ENCODE measurements at places on chromosomes 2 and 18. TPM values are rescaled to one million over a fixed set of nuclear protein-coding genes. Genes with fewer than 3 reads are reported as not detected.

- DNase-seq = no peak
- peaks cover 15% of the 10 kb centered on the region for H3K36me3 ChIP-seq
- peaks cover 27% of the 10 kb centered on the region for H3K4me1 ChIP-seq
- H3K4me3 ChIP-seq = no peak overlapping the region
- H3K27ac ChIP-seq = no peak overlapping the region
Measured at GRCh38 chr18:23845988-23846630, 156.9 kb downstream of the LAMA3 start.

Gene ICA1L
- 1.3 TPM for total RNA-seq

Gene CDKL4
- 1.3 TPM for total RNA-seq

DNA sequence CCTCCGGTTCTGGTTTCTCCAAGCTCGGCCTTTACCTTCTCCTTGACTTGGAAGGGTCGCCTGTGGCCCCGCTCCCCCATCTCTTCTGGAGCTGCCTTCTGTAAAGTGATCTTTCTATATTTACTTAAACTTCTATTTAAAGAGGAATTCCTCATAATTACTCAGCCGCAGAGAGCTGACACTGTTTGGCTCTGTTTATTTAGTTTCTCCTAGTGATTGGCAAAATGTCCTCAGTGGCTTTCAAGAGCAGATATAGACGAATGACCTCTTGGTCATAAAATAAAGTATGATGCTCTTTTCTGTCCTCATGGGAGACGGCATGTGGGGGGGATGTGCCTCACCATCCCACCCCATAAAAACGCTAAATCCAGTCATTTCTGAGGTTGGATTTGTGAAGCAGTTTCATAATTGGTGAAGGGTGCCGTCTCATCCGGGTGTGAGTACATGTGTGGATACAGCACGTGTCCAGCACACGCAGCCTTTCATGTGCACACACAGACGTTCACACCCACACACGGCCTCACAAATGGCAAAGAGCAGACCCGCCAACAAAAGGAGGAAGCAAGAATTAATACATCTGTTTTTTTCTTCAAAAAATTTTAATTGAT is 43.4 kb upstream of the SMAD7 start:
- peaks cover 61% of the 10 kb centered on the region for H3K4me1 ChIP-seq
- H3K4me3 ChIP-seq = no peak overlapping the region
- DNase-seq = no peak
- H3K27me3 ChIP-seq = no peaks in the 10 kb centered on the region

Gene MAP3K2
- 60.4 TPM for total RNA-seq

Gene METAP1D
- total RNA-seq = 11.1 TPM

DNA sequence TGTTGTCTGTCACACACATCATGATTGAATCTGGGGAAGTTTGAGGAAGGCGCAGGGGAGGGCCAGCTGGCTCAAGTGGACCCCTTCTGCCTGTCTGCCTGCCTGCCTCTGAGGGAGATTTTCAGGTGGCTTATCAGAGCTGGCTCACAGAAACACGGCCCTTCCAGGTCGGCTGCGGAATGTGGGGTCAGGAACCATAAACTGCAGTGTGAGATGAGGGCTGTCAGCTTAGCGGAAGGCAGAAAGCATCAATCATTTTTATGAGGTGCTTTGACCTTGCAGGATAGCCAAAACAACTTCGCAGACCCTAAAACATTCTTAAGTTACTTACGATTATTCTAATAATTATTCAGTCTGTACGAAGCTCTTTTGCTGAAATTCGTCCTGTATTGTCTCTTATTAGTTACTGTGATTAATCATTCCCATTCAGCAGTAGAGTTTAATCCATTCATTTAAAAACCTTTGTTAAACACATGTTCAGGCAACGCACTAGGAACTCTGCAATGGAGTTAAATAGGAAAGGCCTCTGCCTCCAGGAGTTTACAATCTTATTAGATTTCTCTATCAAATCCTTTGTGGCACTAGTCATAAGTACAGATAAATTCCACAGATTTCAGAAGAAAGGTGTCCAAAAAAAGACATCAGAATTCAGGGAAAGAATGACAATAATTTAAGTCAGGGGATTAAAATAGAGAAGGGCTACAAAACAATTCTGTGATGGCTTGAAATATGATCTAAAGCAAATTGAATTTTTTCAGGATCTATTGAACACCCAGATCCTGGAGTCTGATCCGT is 371.6 kb downstream of the HRH4 start:
- no peak overlapping the region for H3K27ac ChIP-seq
- no peak overlapping the region for H3K4me3 ChIP-seq
- no peaks in the 10 kb centered on the region for H3K4me1 ChIP-seq
- DNase-seq = no peak
- H3K27me3 ChIP-seq = peaks cover 86% of the 10 kb centered on the region

Gene CCDC85A
- 2.6 TPM for total RNA-seq

- no peaks in the 10 kb centered on the region for H3K27me3 ChIP-seq
- H3K27ac ChIP-seq = no peak overlapping the region
- H3K4me3 ChIP-seq = no peak overlapping the region
- DNase-seq = no peak
- H3K4me1 ChIP-seq = no peaks in the 10 kb centered on the region
Measured at GRCh38 chr18:14075196-14075595, 57.0 kb downstream of the ZNF519 start.

Gene CYP1B1
- 34.4 TPM for total RNA-seq

Gene ABCB6
- total RNA-seq = 12.1 TPM

Gene BUB1
- total RNA-seq = 66.1 TPM

- H3K36me3 ChIP-seq = no peaks in the 10 kb centered on the region
- DNase-seq = no peak
- H3K4me1 ChIP-seq = no peaks in the 10 kb centered on the region
- no peak overlapping the region for H3K27ac ChIP-seq
- no peak overlapping the region for H3K4me3 ChIP-seq
Measured at GRCh38 chr2:25301453-25302352, 40.0 kb downstream of the DNMT3A start.

DNA sequence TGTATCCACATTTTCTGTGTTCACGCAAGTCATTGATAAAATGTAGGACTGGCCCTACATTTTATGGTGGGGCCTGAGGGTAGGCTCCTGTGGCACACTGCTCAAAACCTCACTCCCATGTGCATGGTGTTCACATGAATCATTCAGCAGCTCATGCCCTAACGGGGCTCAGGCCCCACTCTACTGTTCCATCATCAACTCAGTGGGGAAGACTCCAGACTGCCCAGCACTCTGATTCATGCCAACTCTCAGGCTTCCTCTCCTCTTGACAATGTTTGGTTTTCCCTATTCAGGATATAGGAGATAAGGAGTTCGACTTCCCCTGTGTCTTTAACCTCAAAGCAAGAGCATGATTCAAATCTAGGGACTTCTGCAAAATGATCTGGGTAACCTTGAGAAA is 92.0 kb upstream of the BOD1L2 start:
- no peak overlapping the region for H3K27ac ChIP-seq
- DNase-seq = no peak
- H3K36me3 ChIP-seq = peaks cover 10% of the 10 kb centered on the region
- H3K4me3 ChIP-seq = no peak overlapping the region
- peaks cover 30% of the 10 kb centered on the region for H3K4me1 ChIP-seq
- no peaks in the 10 kb centered on the region for H3K27me3 ChIP-seq

Gene SEH1L
- total RNA-seq = 52.3 TPM

- no peak overlapping the region for H3K27ac ChIP-seq
- no peaks in the 10 kb centered on the region for H3K4me1 ChIP-seq
- no peak overlapping the region for H3K4me3 ChIP-seq
- no peaks in the 10 kb centered on the region for H3K36me3 ChIP-seq
- no peak for DNase-seq
Measured at GRCh38 chr2:144493027-144493809, 26.7 kb downstream of the ZEB2 start.

GRCh38 chr2:224072541-224073188 is 33.6 kb upstream of the SERPINE2 start:
- no peak for DNase-seq
- peaks cover 30% of the 10 kb centered on the region for H3K27me3 ChIP-seq
- no peaks in the 10 kb centered on the region for H3K36me3 ChIP-seq
- H3K27ac ChIP-seq = no peak overlapping the region
- no peak overlapping the region for H3K4me3 ChIP-seq

Gene PCARE
- not detected for total RNA-seq

GRCh38 chr2:100720445-100720844 is 99.5 kb upstream of the NPAS2 start:
- no peak for DNase-seq
- H3K27me3 ChIP-seq = no peaks in the 10 kb centered on the region
- H3K36me3 ChIP-seq = no peaks in the 10 kb centered on the region

- H3K4me3 ChIP-seq = no peak overlapping the region
- no peak overlapping the region for H3K27ac ChIP-seq
- no peak for DNase-seq
- H3K4me1 ChIP-seq = no peaks in the 10 kb centered on the region
Measured at GRCh38 chr18:37935086-37935485, 369.5 kb upstream of the CELF4 start.

Gene ZSWIM2
- total RNA-seq = not detected

DNA sequence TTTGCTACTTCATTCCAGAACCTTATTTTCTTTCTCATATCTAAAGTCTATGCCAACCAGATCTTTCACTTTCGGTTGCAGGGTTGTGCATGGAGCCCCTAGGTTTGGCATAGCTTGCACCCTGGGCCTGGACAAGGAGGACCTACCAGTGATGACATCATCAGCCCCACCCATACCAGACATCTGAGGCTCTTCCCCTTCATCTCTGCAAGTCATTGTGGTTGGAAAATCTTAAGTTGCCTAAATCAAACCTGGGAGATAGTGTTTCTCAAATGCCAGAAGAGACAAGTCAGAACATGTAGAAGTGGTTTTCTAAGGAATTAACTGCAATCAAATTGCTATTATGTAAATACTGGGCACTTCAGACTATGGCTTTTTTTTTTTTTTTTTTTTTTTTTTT is 363.3 kb downstream of the ZNF516 start:
- H3K36me3 ChIP-seq = no peaks in the 10 kb centered on the region
- H3K27me3 ChIP-seq = no peaks in the 10 kb centered on the region
- no peaks in the 10 kb centered on the region for H3K4me1 ChIP-seq
- H3K27ac ChIP-seq = no peak overlapping the region
- no peak for DNase-seq
- no peak overlapping the region for H3K4me3 ChIP-seq

DNA sequence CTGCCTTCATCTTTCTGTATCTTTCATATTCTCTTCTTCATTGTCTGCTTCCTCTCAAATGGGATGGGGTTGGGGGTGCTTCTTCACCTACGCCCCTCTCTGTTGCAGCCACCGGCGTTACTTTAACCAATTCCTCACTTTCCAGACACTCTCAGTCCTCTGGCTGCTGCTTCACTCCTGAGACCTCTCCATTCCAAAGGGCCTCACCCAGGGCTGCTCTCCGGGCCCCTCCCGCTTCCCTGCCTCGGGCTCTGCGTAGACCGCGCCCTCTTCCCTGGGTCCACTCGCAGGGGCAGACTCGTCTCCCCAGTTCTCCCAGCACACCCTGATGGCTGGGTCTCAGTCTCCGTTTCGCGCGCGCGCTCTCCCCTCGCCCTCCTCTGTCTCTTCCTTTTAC is 926 bp downstream of the SERPINB8 start:
- DNase-seq = peak; percentile 71
- peak overlapping the region; percentile 94 for H3K4me3 ChIP-seq
- no peaks in the 10 kb centered on the region for H3K27me3 ChIP-seq
- peak overlapping the region; percentile 95 for H3K27ac ChIP-seq

Gene ING5
- total RNA-seq = 29.3 TPM

Gene DAW1
- total RNA-seq = 2.4 TPM

DNA sequence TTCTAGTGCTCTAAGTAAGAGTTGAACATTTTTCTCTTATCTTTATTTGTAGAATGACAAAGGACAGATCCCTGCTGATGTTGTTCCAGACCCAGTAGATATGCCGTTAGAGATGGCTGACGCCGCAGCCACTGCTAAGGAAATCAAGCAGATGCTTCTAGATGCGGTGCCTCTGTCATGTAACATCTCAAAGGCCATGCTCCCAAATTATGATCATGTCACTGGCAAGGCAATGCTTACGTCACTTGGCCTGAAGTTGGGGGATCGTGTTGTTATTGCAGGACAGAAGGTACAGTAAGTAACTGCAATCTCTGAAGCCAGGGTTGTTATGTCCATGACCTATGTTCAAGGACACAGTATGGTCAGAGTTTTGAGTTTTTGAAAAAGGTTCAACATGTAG is 28.4 kb downstream of the CLIP4 start:
- peak overlapping the region; percentile 3 for H3K27ac ChIP-seq
- no peak for DNase-seq
- peaks cover 44% of the 10 kb centered on the region for H3K4me1 ChIP-seq
- H3K36me3 ChIP-seq = peaks cover 81% of the 10 kb centered on the region
- H3K27me3 ChIP-seq = no peaks in the 10 kb centered on the region

DNA sequence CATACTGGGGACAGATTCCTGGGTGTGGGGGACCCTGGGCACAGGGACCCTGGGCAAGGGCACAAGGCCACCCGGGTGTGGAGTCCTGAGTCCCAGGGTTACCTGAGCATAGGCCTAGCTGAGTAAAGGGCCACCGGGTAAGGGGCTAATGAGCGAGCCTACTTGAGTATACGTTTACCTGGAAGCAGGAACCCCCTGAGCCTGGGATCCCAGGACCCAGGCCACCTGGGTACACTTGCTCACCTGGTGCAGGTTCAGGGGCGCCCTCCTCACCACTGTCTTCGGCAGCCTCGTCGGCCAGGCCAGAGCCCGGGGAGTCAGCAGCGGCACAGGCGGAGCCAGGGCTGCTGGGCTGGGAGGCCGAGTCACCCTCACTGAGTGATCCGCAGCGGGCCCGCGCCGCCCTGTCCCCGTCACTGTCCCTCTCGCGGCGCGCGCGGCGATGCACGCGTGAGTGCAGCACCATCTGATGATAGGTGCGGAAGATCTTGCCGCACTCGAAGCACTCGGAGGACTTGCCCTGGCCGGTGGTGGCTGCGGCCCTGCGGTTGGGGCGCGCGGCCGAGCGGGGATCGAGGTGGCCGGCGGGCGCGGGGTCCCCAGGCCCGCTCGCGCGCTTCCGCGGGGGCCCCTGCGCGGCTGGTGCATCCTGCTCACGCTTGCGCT is 53.9 kb downstream of the ZNF516 start:
- no peaks in the 10 kb centered on the region for H3K27me3 ChIP-seq
- no peak overlapping the region for H3K27ac ChIP-seq
- peaks cover 28% of the 10 kb centered on the region for H3K4me1 ChIP-seq
- no peak for DNase-seq
- H3K36me3 ChIP-seq = peaks cover 12% of the 10 kb centered on the region
- H3K4me3 ChIP-seq = no peak overlapping the region

Gene RRM2
- 154 TPM for total RNA-seq

DNA sequence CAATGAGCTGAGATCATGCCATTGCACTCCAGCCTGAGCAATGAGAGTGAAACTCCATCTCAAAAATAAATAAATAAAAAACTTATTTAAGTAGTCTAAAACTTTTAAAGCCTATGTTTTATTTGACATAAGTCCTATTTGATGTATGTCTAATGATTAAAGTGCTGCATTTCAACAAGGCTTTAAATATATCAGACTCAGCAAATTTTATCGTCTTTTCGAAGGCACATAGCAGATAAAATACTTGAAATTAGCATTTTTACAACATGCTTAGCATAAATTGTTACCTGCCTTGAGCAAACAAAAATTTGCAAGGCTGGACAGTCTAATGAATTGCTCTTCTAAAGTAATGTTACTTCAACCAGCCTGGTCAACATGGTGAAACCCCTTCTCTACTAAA is 85.9 kb downstream of the PRKRA start:
- H3K4me3 ChIP-seq = no peak overlapping the region
- H3K27ac ChIP-seq = no peak overlapping the region
- H3K4me1 ChIP-seq = no peaks in the 10 kb centered on the region
- no peaks in the 10 kb centered on the region for H3K27me3 ChIP-seq
- DNase-seq = no peak
- H3K36me3 ChIP-seq = no peaks in the 10 kb centered on the region

Data from Calu3 (cell line).